ENCODE measurements at places on chromosomes 1 and 21.

DNA sequence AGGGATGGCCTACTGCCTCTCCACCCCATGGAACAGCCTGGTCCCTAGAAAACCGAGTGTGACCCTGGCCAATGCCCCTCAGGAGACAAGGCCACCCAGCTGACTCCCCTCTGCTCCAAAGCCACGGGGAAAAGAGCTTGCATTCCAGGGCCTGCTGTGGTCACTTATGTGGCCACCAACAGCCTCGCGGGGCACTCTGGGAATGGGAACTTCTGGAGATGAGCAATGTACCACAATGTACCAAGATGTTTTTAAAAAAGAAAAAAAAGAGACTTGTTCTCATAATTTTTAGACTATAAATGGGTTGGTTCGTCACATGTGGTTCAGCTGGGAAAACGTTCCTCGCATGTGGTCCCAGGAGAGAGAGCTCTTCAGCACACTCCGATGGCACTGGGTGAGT lies 62.8 kb downstream of the SLC66A1 start:
- DNase-seq: no peak

- DNase-seq: no peak
These were observed 9.9 kb upstream of the OR6K3 start for GRCh38 chr1:158730453-158730852.

DNA sequence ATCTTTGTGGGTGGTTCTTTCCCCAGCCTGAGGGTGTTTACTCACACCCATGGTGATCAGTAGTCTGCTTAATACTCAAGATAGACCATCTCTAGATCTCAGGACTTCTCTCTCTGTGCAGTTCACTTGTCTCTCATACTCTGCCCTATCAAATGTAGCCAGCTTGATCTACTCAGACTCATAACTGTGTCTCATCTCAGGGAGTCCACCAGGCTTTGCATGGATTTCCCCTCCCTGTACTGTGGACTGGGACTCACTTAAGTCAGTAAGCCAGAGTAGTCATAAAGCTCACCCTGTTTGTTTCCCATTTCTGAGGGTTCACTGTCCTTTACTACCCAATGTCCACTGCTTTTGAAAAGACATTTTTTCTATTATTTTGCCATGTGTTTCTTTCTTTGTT lies 41.8 kb downstream of the LYPLAL1 start:
- no peak for DNase-seq

DNA sequence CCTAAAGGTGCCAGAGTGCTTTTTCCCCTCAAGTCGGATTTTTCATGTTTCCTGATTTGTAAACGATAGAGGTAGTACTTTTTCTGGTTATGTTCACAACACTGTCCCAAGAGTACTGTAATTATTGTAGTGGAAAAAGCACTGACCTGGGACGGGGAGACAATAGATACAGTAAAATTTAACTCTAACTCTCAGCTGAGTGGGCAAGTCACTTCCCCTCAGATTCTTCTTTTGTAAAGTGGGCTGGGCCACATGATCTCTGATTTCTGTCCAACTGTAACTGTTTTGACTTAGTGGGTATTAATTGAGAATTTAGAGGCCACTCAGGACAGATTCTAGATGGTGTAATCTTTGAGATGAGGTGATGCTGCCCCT lies 19.1 kb downstream of the MARCKSL1 start:
- no peak for DNase-seq

- DNase-seq: no peak
These were observed 714 bp upstream of the AKIRIN1 start for GRCh38 chr1:38990386-38990737.

- no peak for DNase-seq
These were observed 3.8 kb downstream of the DDX59 start for GRCh38 chr1:200665861-200666260.

- DNase-seq: no peak
These were observed 2.5 kb upstream of the KRTAP12-1 start for GRCh38 chr21:44684483-44684882.

DNA sequence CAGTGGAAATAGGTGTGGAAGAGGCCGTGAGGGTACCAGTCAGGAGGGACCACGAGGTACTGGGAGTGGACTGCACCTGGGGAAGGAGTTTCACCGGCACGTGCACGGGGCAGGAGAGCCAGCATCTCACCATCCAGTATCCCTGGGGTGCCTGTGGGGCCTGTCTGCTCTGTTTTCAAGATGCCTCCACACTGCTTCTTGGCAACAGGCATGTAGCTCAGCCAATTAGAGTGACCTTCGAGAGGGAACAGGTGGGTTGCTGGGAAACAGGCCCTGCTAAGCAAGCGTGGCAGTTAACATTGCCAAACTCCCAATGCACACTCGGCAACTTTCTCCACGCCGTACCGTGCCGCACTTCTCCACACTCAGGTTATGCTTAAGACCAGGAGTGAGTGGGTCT lies 17.7 kb downstream of the KCNC4 start:
- no peak for DNase-seq

GRCh38 chr1:228739826-228740225 lies 4.5 kb downstream of the RHOU start:
- no peak for DNase-seq

DNA sequence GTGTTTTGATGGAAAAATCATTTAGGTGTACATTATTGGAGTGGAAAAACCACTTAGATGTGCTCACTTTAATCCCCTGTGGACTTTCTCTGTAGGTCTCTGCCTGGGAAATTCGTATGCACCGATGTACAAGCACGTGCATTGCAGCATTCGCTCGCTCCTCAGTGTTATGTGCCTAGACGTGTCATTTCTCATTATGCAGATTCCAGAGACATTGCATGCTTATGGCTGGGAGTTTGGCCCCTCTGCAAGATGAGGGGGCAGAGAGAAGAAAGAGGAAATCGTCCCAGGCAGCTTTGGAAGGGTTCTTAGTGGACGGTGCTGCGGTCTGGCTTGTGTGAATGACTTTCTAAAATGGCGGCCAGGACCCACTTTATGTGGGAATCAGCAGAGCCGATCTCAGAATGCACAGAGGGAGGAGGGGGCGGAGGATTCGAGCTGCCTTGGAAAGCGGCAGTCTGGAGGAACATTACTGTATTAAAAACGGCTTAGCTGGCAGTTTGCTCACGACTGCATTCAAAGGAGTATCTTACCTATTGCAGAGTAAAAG lies 2.3 kb downstream of the SPEN start:
- peak; percentile 51 for DNase-seq

GRCh38 chr1:56824938-56825337 lies 5.7 kb upstream of the FYB2 start:
- no peak for DNase-seq

DNA sequence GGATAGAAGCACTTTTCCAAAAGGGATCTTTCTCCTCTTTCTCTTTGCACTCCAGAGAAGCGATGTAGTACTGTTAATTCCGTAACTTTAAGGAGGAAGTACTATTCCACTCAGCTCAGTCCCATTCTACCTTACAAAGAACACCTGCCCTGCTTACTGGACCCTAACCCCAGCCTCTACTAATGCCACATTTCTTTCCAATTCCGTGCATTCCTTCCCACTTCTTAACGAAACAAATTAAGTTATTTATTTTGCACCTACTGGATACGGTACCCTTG lies 511 bp downstream of the NDC1 start:
- DNase-seq: peak; percentile 26

DNA sequence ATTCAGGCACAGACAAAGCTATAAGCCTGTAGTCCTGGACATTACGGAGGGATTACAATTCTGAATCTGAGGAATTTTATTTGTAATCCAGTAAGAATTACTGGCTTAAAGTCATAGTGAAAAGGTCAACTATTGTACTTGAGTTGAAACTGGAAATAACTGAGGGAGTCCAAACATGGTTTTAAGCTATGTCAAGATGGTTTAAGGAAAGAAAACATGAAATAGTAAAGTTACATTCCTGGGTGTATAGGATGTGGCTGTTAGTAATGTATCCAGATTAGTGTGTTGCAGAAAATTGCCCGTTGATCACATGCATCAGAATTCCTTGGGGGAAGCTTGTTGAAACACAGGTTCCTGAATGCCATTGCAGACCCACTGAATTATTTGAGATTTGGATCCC lies 124.8 kb upstream of the GORAB start:
- peak; percentile 39 for DNase-seq

DNA sequence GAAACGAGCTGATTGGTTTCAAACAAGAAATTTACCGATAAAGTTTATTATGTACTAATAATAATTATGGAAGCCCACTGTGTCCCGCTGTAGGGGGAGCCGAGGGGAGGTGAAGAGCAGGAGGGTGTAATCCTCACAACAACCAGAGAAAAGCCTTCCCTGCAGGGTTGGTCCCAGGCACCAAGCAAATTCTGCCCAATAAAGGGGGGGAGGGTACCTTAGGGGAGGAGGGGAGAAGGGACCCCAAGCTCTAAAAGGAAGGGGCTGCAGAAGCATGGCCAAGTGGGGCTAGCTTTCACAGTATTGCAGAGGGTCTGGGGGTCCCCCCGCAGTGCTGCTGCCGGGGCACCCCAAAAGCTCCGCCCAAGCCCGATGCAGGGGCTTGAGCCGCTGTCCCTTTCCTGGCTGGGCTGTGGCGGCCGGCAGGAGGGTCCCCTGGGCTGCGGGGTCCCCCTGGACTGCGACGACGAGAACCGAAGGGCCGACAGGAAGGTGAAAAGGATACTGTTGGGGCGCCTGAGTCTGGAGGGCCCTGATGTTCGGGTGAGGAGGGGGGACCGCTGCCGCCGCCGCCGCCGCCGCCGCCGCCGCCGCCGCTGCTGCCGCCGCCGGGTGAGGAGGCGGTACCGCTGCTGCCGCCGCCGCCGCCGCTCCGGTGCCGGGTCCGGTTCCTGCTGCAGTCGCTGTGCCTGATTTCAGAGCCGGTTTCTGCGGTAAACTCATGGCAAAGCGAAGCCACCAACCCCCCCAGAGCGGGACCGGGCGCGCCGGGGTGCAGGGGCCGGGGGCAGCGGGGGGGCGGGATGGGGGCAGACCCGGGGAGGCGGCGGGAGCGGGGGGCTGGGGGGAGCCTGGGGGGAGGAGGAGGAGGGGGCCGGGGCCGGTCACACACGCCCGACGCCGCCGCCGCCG lies 771 bp downstream of the EIF4G3 start:
- no peak for DNase-seq

GRCh38 chr1:232352366-232352765 lies 277.6 kb downstream of the SIPA1L2 start:
- no peak for DNase-seq

- DNase-seq: no peak
These were observed 41.1 kb downstream of the EPHA2 start for GRCh38 chr1:16114527-16115467.

DNA sequence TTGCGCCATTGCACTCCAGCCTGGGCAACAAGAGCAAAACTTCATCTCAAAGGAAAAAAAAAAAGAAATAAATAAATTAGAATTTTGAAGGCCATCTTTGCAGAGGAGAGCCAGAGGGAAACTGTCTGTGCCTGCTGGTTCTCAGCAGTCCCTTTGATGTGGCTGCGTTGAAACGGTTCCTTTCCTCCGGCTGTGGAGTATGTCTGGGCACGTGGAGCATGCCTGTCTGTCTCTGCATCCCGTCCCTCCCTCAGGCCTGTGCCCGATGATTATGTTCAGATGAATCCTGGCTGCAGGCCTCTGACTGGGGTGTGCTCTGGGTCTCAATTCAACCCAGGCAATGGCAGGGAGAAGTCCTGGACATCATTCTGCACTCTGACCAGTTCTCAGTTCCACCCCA lies 33.4 kb downstream of the KIAA1614 start:
- no peak for DNase-seq

DNA sequence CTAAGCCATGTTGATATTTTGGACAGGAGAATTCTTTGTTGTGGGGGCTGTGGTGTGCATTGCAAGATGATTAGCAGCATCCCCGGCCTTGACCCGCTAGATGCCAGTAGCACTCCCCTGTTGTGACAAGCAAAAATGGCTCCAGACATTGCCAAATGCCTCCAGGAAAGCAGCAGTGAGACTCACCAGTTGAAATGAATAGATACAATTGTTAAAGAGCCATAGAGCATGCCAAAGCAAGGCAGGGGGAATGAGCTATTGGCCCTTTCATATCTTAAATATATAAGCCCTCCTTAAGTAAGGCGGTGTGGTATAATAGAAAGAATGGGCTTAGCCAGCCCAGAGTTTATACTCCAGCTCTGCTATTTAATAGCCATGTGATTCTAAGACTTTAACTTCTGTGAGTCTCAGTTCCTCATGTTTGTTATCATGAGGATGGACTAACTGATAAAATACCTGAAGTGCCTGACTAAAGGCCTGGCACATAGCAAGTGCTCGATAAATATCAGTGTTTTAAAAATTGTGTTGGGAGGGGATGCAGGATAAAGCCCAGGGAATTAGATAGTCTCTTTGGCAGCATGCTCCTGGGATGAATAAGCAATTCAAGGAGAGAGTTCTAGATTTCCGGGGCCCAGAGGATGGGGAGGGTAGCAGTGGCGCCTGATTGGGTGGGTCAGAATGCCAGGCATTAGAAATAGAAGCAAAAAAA lies 21.1 kb upstream of the RGS4 start:
- DNase-seq: no peak

DNA sequence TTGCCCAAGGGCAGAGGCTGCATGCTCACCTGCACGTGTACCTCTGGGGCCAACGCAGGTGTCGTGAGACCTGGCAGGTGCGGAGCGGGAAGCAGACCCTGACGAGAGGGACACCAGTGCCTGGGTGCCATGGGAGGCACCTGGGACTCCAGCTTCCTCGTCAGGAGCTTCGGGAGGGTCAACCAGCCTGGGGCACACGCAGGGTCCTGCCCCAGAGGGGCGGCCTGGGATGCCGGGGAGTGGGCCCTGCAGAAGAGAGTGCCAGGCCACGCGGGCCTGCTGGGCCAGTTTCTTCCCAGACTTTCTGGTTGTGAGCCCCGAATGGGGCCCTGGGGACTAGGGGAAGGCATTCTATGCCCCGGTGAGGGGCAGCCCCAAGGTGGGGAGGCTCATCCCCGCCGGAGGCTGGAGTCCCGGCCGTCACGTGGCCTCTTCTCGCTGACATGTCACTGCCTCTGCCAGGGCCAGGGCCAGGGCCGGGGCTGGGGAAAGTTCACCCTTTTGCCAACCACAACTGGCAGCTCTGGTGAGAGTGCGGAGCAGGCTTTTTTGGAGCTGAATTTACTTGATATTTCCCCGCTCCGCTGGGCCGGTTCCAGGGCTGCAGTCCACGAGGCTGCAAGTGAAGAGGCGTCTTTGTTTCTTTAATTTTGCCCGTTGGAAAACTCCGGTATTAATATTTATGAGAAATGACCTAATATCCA lies 38.5 kb upstream of the ACTRT2 start:
- no peak for DNase-seq
